ENCODE measurements at places on chromosomes 7 and 10.

DNA sequence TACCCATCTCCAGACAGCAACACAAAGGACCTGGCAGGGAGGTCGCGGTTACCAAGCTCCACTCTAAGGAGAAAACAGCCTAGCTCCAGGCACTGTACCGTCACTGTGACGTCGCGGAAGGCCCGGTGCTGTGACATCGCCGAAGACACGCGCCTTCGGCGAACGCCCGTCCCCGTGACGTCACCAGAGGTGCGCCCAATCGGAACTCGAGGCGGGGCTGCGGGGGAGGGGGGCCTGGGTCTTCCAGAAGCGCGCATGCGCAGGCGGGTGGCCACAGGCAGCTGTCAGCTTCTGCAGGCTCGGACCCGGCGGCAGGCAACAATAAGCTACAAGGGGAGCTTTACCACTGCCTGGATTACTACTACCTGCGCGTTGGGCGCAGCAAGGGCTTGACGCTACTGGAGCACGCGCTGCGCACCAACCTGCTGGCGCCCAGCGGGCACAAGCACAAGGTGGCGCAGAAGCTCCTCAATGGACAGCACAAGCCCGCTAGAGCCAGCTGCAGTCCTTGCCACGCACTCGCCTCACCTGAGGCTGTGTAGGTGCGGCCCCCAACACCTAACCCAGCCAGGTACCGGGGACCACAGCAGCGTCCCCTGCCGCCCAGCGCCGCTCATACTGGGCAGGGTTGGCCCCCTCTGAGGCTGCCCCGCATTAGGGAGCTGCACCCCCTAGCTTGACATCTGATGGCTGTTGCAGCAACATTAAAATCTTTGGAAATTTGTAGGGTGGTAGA, 208.4 kb downstream of the TPST1 start:
- peak; percentile 70 for DNase-seq

GRCh38 chr7:67056683-67057082, 60.0 kb downstream of the TYW1 start:
- no peak for DNase-seq

GRCh38 chr10:30063099-30063498, 3.7 kb upstream of the JCAD start:
- no peak for DNase-seq

DNA sequence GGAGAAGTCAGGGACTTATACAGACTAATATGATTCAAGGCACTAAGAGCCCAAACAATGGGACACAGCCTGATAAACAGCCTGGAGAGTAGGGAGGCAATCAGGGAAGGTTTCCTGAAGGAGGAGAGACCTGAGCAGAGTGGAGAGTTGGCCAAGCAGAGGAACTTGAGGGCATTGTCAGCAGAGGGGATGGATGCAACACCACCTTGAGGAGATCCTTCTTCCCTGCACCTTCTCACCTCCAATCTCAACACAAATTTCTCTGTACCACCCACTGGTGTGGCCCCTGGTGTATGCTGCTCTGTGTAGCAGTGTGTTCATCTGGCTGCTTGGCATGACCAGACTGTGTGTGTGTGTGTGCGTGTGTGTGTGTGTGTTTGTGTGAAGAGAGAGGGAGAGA, 146.2 kb downstream of the WDR11 start:
- DNase-seq, result no peak

GRCh38 chr7:44293561-44294324, 31.7 kb downstream of the CAMK2B start:
- DNase-seq, result no peak

DNA sequence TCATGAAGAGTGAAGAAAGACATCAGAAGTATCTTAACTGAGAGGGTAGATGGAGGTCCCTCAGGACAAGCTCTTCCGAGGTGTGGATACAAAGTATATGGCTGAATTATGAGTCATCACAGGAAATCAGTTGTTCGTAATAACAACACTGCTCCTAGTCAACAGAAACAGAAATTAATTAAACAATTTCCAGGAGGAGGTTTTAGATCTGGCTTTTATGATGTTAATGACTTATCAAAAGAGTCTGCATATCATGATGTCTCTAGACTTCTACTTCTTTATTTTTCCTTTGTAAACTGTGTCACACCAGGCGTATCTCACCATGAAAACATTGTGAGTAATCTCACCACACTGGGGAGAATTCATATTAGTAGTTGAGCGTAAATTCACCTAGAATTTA, 31.2 kb downstream of the OSBPL3 start:
- DNase-seq, result no peak

DNA sequence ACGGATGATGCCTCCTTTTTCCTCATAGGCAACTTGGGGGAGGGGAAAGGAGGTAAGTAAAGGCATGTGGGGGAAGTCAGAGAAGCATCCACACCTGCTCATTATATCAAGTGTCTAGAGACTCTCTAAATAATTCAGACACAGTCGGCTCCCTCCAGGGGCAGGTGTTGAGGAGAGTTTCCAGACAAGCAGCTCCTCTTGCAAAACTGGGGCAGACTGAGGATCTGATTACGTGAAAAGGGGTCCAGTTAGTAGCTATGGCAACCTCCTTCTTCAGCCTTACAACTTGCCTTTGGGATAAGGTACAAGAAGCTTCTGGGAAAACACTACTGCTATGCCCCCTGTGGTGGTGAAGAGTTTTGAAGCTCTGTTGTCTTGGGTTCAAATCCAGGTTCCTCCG, 39.0 kb upstream of the SORBS1 start:
- no peak for DNase-seq

- DNase-seq, result no peak
Observed at GRCh38 chr10:91587710-91588638, 44.9 kb downstream of the PPP1R3C start.

DNA sequence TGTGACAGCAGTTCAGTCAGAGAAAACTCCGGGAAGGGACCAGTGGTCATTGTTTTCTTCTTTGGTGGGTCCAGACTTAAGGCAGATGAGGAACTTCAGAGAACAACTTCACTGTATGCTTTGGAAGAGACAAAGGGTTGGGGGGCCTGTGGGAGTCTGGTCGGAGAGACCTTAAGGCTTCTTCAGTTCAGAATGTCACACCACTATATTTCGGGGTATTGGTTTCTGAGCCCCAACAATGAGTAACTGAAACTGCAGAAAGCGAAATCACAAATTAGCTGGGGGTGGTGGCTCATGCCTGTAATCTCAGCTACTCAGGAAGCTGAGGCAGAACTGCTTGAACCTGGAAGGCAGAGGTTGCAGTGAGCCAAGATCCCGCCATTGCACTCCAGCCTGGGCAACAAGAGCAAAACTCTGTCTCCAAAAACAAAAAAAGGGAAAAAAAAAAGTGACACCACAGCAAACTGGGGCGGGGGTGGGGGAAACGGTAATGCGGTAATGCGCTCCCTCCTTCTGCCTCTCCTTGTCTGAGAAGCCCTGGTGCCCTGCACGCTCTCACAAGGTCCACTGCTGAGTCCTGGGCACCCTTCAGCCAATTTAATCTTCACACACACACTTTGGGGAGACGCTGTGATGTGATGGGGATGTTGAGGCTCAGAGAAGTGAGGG, 2.2 kb upstream of the ADIRF start:
- no peak for DNase-seq

DNA sequence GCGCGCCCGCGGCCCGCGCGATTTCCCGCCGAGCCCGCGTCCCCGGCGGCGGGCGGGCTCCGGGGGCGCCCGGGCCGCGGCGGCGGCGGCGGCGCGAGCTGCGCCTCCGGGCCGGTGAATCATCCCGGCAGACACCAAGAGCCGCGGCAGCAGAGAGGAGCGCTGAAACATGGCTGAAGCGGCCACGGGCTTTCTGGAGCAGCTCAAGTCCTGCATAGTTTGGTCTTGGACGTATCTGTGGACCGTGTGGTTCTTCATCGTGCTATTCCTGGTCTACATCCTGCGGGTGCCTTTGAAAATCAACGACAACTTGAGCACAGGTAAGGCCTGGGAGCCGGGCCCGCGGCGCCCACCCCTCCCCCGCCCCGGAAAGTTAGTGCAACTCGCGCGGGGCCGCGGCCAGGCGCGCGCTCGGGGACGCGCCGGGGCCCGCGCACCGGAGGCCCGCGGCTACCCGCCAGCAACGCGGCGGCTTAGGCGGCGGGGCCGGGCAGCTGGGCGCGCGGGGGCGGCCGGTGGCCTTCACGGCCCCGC, at the start of gene ST7:
ST7 (plus strand) TSS at position 130 of the 534 bp plus-strand sequence; CDS start at position 170, 40 bp downstream.
- DNase-seq, result peak; percentile 60

DNA sequence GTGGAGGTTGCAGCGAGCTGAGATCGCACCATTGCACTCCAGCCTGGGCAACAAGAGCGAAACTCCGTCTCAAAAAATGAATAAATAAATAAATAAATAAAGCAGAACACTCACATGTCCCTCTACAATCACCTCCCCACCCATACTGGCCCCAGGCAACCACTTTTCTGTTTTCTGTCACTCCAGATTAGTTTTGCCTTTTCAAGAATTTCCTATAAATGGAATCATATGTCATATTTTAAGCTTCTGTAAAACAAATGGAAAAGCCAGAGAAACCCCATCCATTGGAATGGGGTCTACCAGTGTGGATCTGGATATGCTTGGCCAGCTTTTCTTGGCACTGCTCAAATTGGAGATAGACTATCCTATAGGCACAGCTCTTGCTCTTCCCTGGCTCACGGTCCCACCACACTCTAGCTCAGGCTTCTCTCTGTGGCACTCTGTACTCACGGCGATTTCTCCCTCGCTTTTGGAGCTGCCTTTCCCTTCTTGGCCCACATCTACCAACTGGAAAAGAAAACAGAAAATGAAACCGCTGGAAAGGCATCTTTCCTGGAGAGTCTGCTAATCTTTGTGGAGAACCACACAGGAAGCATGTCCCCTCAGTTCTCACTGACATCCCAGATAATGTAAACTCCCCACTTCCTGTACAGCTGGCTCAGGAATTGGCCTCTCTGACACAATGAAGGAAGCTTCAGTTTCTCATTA, 210.1 kb downstream of the JCAD start:
- no peak for DNase-seq

DNA sequence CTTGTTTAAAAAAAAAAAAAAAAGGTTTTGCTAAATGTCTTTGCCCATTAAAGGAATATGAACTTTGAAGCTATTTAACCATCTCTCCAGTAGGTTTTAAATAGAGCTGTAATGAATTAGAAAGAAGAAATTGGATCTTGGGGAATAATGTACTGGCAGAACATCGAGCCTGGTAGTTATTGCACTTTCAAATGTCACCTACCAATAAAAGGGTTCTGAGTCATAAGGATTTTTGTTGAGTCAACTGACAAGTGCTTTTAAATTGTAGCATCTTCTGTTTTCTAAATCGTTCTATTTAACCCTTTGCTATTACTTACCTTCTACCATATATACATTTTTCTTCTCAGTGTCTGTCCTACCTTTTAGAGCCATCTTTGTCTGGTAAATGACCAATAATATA, 10.7 kb downstream of the CUTC start:
- no peak for DNase-seq

GRCh38 chr10:3467052-3467951, 294.7 kb upstream of the PITRM1 start:
- DNase-seq, result no peak

- DNase-seq, result no peak
Observed at GRCh38 chr10:117237401-117237991, 3.4 kb upstream of the SLC18A2 start.

- no peak for DNase-seq
Observed at GRCh38 chr7:151432658-151433521, 7.1 kb downstream of the CRYGN start.

DNA sequence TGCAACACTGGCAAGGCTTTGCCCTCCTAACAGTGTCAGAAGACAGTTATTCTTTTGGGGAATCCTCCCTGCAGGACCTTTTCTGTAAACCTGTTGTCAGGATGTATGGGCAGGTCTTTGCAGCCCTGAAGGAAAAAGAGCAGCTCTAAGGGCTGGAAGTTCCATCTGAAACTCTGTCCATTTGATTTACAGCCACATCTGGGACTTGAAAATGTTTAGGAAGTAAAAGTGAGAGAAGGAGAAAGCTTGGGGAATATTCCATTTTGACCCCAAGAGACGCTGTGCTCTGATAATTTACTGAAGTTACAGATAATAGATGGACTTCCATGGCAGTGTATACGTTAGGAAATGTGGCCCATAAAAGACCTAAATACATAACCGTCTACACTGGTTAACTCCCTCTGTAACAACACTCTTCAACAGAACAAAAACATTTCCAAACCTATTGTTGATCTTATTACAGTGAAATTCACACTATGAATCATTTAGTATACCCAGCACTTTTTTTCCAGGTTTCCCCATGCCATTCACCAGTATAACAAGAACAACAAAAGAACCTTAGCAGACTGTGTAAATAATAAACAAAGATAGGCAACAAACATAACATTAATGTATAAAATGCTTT, 89.1 kb downstream of the KIAA1549 start:
- no peak for DNase-seq

DNA sequence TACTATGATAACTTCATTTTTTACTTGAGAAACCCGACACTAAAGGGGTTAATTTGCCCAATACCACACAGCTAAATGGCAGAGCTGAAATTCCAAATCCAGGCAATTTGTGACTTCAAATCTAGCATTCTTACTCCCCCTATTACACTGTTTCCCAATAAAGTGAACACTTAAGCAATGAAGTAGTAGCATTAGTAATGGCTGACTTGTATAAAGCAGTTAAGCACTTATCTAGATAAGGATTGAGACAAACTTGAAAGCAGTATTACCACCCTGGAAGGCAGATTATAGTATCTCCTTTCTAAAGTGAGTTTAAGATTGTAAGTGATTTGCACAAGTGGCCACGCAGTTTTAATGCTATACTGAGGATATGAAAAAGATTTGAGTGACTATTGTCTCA, 39.3 kb downstream of the WASL start:
- no peak for DNase-seq

- DNase-seq, result no peak
Observed at GRCh38 chr7:94697035-94697974, 41.4 kb upstream of the SGCE start.

GRCh38 chr10:110969183-110969582, 49.8 kb downstream of the SHOC2 start:
- DNase-seq, result no peak

- peak; percentile 83 for DNase-seq
Observed at GRCh38 chr7:131513245-131514061, 43.0 kb downstream of the PODXL start.

- no peak for DNase-seq
Observed at GRCh38 chr7:27239387-27240014, 3.1 kb upstream of the EVX1 start.

DNA sequence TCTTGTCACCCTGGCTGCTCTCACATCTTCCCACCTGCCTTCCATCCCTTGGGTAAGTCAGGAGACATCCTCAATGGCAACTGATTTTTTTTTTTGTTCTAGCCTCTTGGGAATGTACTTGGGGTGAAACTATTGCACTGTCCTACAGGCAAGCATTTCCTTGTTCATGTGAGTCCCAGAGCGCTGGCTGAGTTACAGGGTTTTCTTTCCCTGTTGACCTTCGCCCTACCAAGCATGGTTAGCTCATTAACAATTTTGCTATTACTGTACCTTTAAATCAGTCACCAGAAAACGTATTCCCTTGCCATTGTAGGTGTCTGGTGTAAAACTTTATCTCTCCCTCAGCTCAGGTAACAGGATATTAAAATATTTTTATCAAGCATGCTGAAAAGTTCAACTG, 98.9 kb downstream of the PRLHR start:
- DNase-seq, result no peak

- no peak for DNase-seq
Observed at GRCh38 chr7:98976396-98977185, 98.3 kb downstream of the TRRAP start.

Data from left renal pelvis (tissue), 4 donors.